ENCODE measurements at places on chromosomes 5 and 9. TPM values are rescaled to one million over a fixed set of nuclear protein-coding genes. Genes with fewer than 3 reads are reported as not detected.

GRCh38 chr5:11525020-11525419 lies 379.2 kb downstream of the CTNND2 start:
- no peak for DNase-seq

Gene CLIC3
- 0.75 TPM for polyA plus RNA-seq

Gene CER1
- polyA plus RNA-seq, result 2.3 TPM

DNA sequence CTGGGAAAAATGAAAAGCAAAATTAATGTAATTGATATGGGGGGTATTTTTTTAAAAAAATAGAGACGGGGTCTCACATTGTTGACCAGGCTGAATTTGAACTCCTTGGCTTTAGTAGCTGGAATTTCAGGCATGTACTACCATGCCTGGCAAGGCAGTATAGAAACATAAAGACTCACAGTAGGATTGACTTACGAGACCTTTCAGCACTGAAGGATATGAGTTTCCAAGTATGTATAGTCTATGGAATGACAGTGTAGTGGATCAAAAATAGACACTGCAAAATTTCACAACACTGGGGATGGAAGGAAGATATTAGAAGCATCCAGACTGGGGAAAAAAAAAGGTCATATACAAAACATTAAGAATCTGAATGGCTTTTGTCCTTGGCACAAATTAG lies 6.8 kb downstream of the DCP2 start:
- no peak for DNase-seq

- no peak for DNase-seq
Measured at GRCh38 chr9:116654059-116654355, 33.1 kb upstream of the TRIM32 start.

Gene ORM1
- 0.32 TPM for polyA plus RNA-seq

DNA sequence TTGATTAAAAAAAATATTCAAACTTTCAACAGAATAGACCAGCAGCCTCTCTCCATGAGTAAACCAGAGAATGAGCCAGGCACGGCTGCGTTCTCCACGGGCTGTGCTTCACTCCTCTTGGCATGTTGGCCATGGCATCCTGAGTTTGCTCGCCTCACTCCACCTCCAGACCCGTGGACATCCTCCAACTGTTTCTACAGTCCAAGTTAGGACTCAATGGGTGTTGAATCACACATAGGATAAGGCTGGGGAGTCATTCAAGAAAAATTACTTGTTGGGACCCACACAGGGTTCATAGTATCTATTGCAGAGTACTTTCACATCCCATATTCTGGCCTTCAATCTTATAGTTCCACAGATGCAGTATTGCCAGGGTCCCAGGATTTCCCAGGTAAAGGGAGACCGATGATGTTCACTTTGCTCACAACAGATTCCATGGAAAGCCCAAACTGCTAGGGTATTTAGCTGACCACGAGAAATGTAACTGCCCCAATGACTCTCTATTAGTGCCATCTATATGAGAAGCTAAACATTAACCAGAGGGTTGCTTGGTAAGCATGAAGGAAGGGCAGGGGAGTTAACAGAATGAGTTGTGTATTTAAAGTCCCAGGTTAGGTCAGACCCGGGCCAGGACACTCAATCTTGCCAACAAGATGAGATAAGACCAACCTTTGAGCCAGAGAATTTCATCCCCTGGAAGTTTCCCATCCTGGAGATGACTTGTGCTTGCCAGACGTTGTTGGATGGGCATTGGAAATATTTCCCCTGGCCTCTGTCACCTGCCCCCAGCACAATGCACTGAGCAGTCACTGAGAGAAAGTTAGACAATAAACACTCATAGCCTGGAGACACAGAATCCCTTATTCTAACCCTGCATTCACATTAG lies 19.7 kb upstream of the GDA start:
- no peak for DNase-seq

Gene UQCRQ
- 236 TPM for polyA plus RNA-seq

GRCh38 chr5:135199919-135200318 lies 165.9 kb upstream of the PITX1 start:
- DNase-seq, result no peak

GRCh38 chr5:147446523-147446922 lies 63.3 kb downstream of the DPYSL3 start:
- DNase-seq, result no peak

Gene CARTPT
- not detected for polyA plus RNA-seq

Gene C8G
- 1.4 TPM for polyA plus RNA-seq

DNA sequence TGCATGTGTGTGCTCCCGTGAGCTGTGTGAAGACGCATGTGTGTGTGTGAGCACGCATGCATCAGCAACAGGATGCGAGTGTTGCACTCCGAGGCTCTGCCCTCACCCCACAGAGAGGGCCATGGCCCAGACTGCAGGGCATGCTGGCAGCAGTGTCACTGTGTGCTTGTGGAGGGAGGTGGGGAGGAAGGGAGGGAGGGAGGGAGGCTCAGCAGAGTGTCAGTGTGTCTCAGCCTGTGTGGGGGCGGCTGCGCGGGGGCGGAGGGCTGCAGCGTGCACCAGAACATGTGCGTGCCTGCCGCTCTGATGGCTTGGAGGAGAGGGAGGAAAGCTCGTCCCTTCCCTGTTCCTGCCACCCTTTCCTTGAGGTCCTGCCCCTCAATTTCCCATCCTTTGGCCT lies 5.3 kb downstream of the CAMK2A start:
- no peak for DNase-seq

- no peak for DNase-seq
Measured at GRCh38 chr5:91151947-91152346, 231.2 kb downstream of the ARRDC3 start.

Gene NR4A3
- polyA plus RNA-seq, result 0.31 TPM

GRCh38 chr9:111039231-111039906 lies 1.1 kb upstream of the LPAR1 start:
- no peak for DNase-seq

- no peak for DNase-seq
Measured at GRCh38 chr5:123561230-123561629, 49.3 kb downstream of the CSNK1G3 start.

DNA sequence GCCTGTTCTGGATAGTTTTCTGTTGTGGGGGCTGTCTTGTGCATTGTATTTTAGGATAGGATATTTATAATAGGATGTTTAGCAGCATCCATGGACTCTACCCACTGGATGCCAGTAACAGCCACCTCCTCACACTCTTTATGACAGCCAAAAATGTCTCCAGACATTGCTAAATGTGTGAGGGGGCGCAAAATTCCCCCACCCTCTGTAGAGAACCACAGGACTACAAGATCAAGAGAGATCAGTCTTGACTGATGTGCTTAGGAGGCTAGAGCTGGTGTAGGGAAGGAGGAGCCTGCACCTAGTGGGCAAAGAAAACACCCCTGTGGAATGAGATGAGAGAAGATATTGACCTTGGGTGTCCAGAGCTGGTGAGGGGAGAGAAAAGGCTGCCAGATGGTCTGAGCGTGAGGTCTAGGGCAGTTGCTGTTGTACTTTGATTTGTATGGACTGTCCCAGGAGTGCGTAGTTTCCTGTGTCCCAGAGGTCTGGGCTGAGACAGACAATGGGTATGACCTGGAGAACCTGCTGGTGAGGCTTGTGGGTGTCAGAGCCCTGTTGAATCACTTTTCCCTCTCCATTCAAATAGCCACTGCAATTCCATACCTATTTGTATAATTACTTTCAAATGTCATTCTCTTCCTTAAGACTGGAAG lies 16.3 kb downstream of the DAPK1 start:
- no peak for DNase-seq

GRCh38 chr5:62327138-62328053 lies 21.4 kb downstream of the KIF2A start:
- DNase-seq, result no peak

Gene SLC24A2
- polyA plus RNA-seq, result 0.11 TPM

DNA sequence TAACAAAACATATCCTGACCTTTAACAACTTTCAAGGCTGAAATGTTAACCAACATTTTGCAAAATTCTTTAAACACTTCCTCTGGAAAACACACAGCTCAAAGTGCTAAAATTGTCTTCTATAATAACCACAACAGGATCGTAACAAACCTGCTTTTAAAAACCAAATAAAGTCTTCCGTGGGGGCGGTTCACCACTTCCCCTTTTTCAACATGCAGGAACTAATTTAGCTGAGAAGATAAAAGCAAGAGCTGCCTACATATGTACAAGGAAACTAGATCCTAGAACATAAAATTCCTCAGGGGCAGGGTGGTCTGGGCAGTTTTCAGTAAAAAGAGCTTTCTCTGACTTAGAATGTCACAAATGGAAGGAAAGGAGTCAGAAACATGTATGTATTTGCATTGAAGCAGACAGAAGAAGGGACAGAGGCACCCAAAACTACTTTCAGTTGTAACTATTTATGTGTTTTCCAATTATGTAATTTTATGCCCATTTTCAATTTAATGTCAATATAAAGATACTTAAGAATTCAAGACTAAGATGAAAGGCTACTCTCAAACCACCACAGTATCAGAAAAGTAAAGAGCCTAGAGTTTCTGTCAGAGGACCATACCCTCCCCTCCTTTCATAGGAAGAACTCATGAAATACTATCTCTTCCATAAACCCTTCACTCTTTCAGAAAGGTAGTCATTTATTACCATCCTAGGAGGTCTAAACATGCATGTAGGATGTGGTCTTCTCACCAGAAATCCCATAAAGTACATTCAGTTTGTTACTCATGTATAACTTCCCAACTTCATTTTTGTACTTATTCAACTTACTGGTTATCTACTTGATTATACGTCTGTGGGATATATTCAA lies 185.9 kb upstream of the RASA1 start:
- DNase-seq, result no peak

- DNase-seq, result no peak
Measured at GRCh38 chr5:170252109-170252508, 19.3 kb downstream of the C5orf58 start.

- no peak for DNase-seq
Measured at GRCh38 chr5:1443171-1443570, 2.1 kb downstream of the SLC6A3 start.

Data from renal cortex interstitium (tissue), 15 donors.